GM23248 (cell line): ENCODE measurements at places on chromosomes 5 and 9. TPM values are rescaled to one million over a fixed set of nuclear protein-coding genes. Genes with fewer than 3 reads are reported as not detected.
A peak's percentile ranks its signal among the peaks of the same experiment; 100 is the strongest.

Gene CER1
- not detected in 2 replicates for total RNA-seq

GRCh38 chr9:137672907-137673791, 54.3 kb downstream of the EHMT1 start:
- no peaks in the 10 kb centered on the region for H3K4me1 ChIP-seq
- H3K36me3 ChIP-seq: no peaks in the 10 kb centered on the region
- no peak overlapping the region for H3K4me3 ChIP-seq
- no peak overlapping the region for H3K27ac ChIP-seq
- DNase-seq: peak; percentile 86
- H3K27me3 ChIP-seq: no peaks in the 10 kb centered on the region

DNA sequence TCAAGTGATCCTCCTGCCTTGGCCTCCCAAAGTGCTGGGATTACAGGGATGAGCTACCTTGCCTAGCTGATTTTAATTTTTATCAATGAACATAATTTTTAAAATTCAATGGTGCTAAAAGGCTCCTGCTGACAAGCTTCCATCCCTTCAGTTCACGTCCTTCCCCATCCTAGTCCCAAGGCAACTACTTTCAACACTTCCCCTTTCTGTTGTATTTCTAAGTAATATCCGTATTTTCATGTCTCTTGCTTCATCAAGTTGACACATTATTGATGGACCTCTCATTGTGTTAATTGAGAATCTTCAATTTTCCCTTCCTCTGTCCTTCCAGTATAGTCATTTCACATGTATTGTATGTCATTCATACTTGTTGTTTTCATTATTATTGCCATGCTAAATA, 93.8 kb upstream of the RASGRF2 start:
- H3K36me3 ChIP-seq: no peaks in the 10 kb centered on the region
- no peaks in the 10 kb centered on the region for H3K27me3 ChIP-seq
- H3K4me1 ChIP-seq: no peaks in the 10 kb centered on the region
- DNase-seq: no peak

GRCh38 chr9:107496976-107497375, 7.4 kb upstream of the KLF4 start:
- peaks cover 3% of the 10 kb centered on the region; the same call in 1 of the 2 replicates for H3K4me1 ChIP-seq
- H3K4me3 ChIP-seq: no peak overlapping the region
- no peak overlapping the region for H3K27ac ChIP-seq
- H3K36me3 ChIP-seq: no peaks in the 10 kb centered on the region

DNA sequence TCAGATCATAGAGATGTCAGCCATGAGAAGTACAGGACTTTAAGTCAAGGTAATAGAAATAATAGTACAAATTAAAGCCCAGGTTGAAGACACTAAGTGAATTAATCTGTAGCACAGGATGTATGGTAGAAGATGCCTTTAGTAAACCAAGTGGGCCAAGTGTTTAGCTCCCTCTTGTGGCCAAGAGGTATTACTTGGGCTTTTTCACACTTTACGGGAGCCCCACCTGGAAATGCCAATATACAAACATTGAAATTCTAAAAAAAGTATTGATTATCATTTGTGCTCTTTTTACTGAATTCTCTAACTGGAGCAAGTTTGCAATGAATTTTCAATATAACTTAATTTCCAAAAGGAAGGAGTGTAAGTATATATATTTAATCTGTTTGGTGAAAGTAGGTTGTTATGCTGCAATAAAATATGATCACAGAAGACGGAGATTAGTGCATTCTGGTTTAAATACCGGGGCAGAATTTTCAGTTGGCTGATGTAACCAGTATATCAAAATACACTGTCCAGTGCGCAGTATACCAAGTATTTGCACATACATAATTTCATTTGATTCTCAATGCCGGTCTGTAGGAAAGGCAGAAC, 84.7 kb downstream of the PARP8 start:
- DNase-seq: peak; percentile 65
- H3K27me3 ChIP-seq: no peaks in the 10 kb centered on the region
- no peaks in the 10 kb centered on the region for H3K4me1 ChIP-seq
- no peak overlapping the region for H3K27ac ChIP-seq
- H3K4me3 ChIP-seq: no peak overlapping the region
- H3K36me3 ChIP-seq: no peaks in the 10 kb centered on the region

Gene PDE6A
- total RNA-seq: not detected in 2 replicates

- H3K4me1 ChIP-seq: peaks cover 30% of the 10 kb centered on the region
- DNase-seq: peak; percentile 89
- no peaks in the 10 kb centered on the region for H3K36me3 ChIP-seq
- no peaks in the 10 kb centered on the region for H3K27me3 ChIP-seq
These were observed 90.6 kb downstream of the ANXA2R start for GRCh38 chr5:42949348-42950115.

Gene OR1J2
- total RNA-seq: 0.22 TPM in 1 of 2 replicates, not detected in the other

DNA sequence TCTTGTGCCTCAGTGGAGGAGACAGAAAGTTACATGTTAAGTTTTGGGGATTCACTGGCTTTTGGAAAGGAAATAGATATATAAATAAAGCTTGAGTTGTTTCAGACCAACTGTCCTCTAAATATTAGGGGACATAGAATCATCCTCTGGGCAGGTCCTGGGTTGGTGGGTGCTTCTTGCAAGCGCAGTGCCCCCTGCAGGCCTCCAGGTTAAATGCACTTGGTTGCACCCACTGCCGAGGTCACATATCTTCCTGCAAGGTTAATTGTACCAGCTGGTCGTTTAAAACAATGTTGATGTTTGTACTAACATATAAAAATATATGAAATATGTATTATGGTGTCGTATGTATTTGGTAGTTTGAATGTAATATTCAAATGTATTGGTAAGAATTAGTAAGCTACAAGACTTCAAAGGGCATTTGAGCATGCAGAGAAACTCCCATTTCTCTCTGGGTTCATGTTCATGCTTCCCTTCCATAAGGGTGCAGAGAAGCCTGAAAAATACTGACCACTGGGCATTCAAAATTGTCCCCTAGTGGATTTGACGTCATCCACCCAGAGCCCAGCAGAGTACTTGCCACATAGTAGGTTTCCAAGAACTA, 87.0 kb downstream of the ZNF618 start:
- H3K36me3 ChIP-seq: no peaks in the 10 kb centered on the region
- no peaks in the 10 kb centered on the region for H3K27me3 ChIP-seq
- H3K27ac ChIP-seq: no peak overlapping the region
- DNase-seq: peak; percentile 75

GRCh38 chr5:176899946-176900779, 1.0 kb upstream of the HK3 start:
- DNase-seq: no peak
- no peaks in the 10 kb centered on the region for H3K4me1 ChIP-seq
- H3K27me3 ChIP-seq: no peaks in the 10 kb centered on the region
- H3K27ac ChIP-seq: no peak overlapping the region
- peaks cover 27% of the 10 kb centered on the region for H3K36me3 ChIP-seq

DNA sequence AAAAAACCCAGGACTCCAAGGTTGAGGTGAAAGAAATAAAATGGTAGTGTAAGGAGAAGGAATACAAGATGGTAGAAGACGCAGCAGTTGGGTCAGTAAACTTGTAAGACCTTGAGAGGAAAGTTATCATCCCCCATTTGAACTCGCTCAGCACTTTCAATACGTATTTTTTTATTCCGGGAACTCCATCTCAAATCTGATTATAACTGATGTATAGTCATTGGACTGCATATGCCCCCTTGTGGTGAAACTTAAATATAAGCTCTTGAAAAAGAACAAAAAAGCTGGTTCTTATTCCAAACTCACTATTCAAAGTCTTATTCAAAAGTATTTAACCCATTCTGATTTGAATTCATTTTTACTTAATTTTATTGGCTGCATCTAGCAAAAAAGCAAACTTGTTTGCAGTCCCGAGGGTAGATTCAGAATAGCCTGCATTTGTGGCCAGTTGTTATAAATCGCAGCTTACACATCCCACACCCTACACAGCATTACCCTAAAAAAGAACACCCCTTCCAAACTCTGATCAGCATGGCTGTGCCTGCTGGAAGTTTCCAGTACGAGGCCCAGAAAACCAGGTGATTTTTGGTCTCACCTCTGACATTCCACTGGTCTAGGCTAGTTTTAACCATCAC, 118.0 kb downstream of the ESM1 start:
- no peak overlapping the region for H3K27ac ChIP-seq
- H3K36me3 ChIP-seq: no peaks in the 10 kb centered on the region
- no peaks in the 10 kb centered on the region for H3K4me1 ChIP-seq

Gene TAF11L10
- not detected in 2 replicates for total RNA-seq

DNA sequence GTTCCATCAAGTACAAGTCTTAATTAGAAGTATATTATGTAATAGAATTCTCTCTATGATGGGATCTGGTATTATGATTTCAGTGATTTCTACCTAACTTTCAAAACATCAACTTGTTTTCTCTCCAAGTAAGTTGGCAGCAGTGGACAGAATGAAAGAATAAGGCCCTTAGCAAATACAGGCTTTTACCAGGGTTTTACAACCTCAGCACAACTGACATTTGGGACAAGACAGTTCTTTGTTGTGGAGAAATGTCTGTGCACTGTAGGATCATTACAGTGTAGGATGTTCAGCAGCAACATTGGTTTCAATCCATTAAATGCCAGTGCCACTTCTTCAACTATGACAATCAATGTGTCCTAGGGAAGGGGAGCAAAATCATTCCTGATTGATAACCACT, 48.8 kb downstream of the MLANA start:
- H3K27me3 ChIP-seq: no peaks in the 10 kb centered on the region
- H3K4me3 ChIP-seq: no peak overlapping the region
- H3K27ac ChIP-seq: no peak overlapping the region
- DNase-seq: no peak
- H3K36me3 ChIP-seq: no peaks in the 10 kb centered on the region
- no peaks in the 10 kb centered on the region for H3K4me1 ChIP-seq

GRCh38 chr5:133564921-133565565, 47.3 kb downstream of the FSTL4 start:
- H3K4me3 ChIP-seq: no peak overlapping the region
- no peak overlapping the region for H3K27ac ChIP-seq
- no peak for DNase-seq
- no peaks in the 10 kb centered on the region for H3K4me1 ChIP-seq
- H3K36me3 ChIP-seq: no peaks in the 10 kb centered on the region
- H3K27me3 ChIP-seq: no peaks in the 10 kb centered on the region

Gene CNTLN
- total RNA-seq: 7.0 and 7.2 TPM in 2 replicates

DNA sequence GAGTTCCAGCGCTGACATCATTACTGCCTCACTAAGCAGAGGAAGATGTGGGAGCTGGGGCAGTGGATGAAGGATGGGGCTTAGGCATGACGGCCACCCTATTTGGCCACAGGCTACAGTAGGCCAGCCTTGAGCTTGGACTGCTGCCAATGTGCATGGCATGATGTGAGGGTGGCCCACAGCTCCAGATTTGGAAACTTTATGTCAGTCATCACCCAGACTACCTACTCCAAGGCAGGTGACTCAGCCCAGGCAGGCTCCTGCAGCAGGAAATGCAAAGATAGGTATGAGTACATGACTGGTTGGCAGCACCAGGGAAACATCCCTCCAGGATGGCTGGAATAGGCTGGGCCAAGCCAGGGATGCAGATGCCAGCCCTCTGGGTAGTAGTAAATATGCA, 303.6 kb downstream of the SPOCK1 start:
- H3K4me3 ChIP-seq: no peak overlapping the region
- H3K4me1 ChIP-seq: peaks cover 40% of the 10 kb centered on the region
- no peak overlapping the region for H3K27ac ChIP-seq
- H3K36me3 ChIP-seq: no peaks in the 10 kb centered on the region
- DNase-seq: no peak

DNA sequence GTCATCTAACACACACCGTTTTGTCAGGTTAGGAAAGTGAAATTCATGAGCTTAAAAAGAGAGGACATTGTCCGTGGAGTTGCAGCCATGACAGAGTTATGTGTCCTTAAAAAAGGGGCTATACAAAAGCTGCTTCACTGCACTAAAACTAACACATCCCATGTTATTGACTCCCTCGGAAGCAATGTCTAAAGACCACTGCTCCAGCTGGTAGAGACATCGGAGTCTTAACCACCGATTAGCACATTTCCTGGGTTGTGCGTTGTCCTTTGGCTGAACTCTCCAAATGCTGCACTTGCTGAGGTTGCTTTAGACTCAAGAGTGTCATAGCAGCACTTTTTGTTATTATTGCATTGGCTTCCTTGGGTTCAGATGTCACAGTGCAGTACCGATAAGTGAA, 128.3 kb upstream of the C9orf72 start:
- no peak overlapping the region for H3K4me3 ChIP-seq
- DNase-seq: no peak
- H3K27ac ChIP-seq: no peak overlapping the region
- no peaks in the 10 kb centered on the region for H3K27me3 ChIP-seq
- no peaks in the 10 kb centered on the region for H3K4me1 ChIP-seq
- H3K36me3 ChIP-seq: no peaks in the 10 kb centered on the region

Gene MYOZ3
- 0.13 and 0.32 TPM in 2 replicates for total RNA-seq

DNA sequence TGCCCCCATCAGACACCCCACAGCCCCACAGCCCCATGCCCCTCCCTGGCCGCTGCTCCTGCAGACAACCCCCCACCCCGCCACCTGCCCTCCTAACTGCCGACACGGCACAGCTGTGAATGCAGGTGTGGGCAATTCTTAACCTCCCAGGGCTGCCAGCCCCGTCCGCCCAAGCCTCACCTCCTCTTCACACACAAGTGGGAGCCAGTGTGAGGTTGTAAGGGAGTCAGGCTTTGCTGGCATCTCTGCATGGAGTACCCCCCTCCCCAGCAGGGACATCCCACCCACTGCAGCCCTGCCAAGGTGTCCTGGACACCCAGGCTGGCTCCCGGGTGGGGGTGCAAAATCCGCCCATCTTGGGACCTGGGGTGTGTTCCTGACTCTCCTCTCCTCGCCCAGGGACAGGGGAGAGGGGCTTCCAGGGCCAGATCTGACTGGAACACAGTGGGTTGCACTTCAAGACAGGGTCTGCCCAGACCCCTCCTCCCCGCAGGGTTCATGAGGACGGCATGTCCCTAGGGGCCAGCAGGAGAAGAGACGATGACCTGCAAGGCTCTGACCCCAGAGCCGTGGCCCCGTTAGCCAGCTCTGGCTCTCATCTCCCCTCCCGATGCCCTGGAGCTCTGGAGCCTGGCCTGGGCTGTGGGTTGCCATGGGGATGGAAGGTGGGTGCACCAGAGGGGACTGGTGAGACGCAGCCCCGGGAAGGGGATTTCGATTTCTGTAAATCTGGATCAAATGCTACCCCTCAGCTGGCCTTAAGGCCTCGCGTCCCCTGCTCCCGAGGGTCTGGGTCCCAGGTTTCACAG, 34.4 kb downstream of the SARDH start:
- DNase-seq: no peak
- H3K36me3 ChIP-seq: no peaks in the 10 kb centered on the region
- no peaks in the 10 kb centered on the region for H3K4me1 ChIP-seq
- peaks cover 22% of the 10 kb centered on the region for H3K27me3 ChIP-seq

Gene URM1
- total RNA-seq: 39.2 and 59.2 TPM in 2 replicates

- H3K27me3 ChIP-seq: no peaks in the 10 kb centered on the region
- H3K27ac ChIP-seq: no peak overlapping the region
- H3K4me3 ChIP-seq: no peak overlapping the region
These were observed 81.6 kb upstream of the TNFAIP8 start for GRCh38 chr5:119274030-119274766.
